ENCODE measurements at places on chromosomes 3 and 15.

GRCh38 chr3:160061525-160061924, 72.9 kb downstream of the IL12A start:
- no peak for DNase-seq

DNA sequence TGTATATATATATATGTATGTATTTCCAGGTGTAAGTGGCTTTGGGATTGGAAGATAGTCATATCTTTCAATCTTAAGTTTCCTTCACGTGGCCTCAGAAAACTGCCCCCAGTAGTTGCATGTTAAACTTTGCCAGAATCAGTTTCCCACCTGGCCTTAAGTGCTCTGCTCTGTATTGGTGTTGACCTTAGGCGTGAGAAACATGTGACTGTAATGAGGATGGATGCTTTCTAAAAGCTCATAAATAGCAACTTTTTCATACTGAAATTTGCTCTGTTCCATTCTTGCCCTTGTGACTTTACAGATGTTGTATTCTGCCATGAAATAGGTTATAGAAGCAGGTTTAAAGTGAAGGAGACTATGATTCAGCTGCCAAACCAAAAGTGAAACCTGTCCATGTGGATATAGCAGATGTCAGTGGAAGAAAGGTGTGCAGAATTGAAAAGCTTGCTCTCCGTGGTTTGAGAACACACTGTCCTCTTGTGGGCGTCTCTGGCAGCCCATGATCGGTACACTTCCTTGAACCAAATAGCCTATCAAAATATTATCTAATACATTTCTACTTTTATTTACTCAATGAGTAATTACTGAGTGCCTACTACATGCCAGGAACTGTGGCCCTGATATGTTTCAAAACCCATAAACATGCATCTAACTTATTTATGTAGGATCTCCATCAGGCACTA, 15.8 kb downstream of the SCG5 start:
- DNase-seq, result no peak

DNA sequence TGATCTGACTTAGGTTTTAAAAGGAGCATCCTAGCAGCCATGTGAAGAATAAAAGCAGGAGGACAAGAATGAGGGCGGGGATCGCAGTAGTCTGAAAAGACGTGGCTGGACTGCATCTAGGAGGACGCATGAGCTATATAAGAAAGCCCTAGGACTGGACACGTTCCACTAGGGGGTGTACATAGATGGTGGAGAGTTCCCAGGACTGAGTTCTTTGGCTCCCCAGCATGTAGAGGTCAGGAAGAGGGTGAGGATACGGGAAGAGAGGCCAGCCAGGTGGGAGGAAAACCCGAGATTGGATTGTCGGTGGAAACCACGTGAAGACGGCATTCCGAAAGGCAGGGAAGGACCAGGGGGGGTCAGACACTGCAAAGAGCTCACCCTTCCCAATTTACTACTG, 64.2 kb upstream of the CFAP161 start:
- no peak for DNase-seq

- DNase-seq, result no peak
These were observed 74.7 kb upstream of the ROBO2 start for GRCh38 chr3:76965122-76965725.

Measured in NCI-H1436 treated with DMSO at 0.1 percent for 48 hours (cell line).